ENCODE measurements at places on chromosomes 12 and 14.

GRCh38 chr12:112167718-112168525, 42.6 kb downstream of the TRAFD1 start:
- no peak for DNase-seq

- no peak for DNase-seq
These were observed 931.2 kb downstream of the NRXN3 start for GRCh38 chr14:79101388-79101787.

GRCh38 chr14:59215322-59215721, 26.9 kb downstream of the DAAM1 start:
- no peak for DNase-seq

GRCh38 chr14:102375119-102375518, 12.4 kb downstream of the TECPR2 start:
- no peak for DNase-seq

DNA sequence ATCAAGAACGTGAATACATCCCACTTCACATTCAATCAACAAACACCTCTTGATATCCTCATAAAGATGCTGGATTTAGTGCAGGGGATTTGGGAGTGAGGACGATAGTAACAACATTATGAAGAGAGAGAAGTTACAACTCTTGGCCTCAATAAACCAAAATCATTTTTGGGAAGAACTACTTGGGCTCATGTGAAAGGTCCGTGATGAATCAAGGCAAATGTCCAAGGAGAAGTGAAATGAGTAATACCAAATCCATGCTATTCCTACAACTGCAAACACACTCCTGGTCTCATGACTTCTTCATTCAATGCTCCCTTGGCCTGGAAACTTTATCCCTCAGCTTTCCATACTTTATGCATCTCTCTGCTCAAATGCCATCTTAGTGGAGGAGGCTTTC, 162.0 kb upstream of the LMNTD1 start:
- DNase-seq = no peak
